Dermis blood vessel endothelial cell (primary cell): ENCODE measurements at places on chromosomes 3 and 15. TPM values are rescaled to one million over a fixed set of nuclear protein-coding genes. Genes with fewer than 3 reads are reported as not detected.

The KBTBD12 gene
- total RNA-seq, result under 0.01 TPM in 1 of 2 replicates, not detected in the other

The CRTC3 gene
- total RNA-seq, result 11.1 and 13.4 TPM in 2 replicates

The CCDC13 gene
- 0.28 and 1.0 TPM in 2 replicates for total RNA-seq

The CLDN11 gene
- 103 and 515 TPM in 2 replicates for total RNA-seq

The CERS3 gene
- not detected in 2 replicates for total RNA-seq

The OIP5 gene
- total RNA-seq, result 3.6 and 14.1 TPM in 2 replicates

The TLR9 gene
- total RNA-seq, result under 0.01 TPM in 1 of 2 replicates, not detected in the other

The FSIP1 gene
- 0.37 and 0.85 TPM in 2 replicates for total RNA-seq

The RPSA gene
- 934 and 1,256 TPM in 2 replicates for total RNA-seq

The KCNMB3 gene
- 2.6 and 3.9 TPM in 2 replicates for total RNA-seq

The GOLGA8T gene
- 0.05 TPM in 1 of 2 replicates, not detected in the other for total RNA-seq

The SLC22A13 gene
- 0.17 and 0.19 TPM in 2 replicates for total RNA-seq

The ZNF860 gene
- 2.2 and 3.4 TPM in 2 replicates for total RNA-seq

The KIAA1143 gene
- total RNA-seq, result 23.0 and 23.9 TPM in 2 replicates

The HIGD2B gene
- not detected in 2 replicates for total RNA-seq

The TMC3 gene
- 0.05 TPM in 1 of 2 replicates, not detected in the other for total RNA-seq

The RASGRF1 gene
- total RNA-seq, result 0.33 and 2.2 TPM in 2 replicates
